ENCODE measurements at places on chromosomes 11 and 22. TPM values are rescaled to one million over a fixed set of nuclear protein-coding genes. Genes with fewer than 3 reads are reported as not detected.

Gene MMP8
- total RNA-seq: 0.33 TPM

Gene ANKK1
- total RNA-seq: 0.43 TPM

Gene RGL4
- not detected for total RNA-seq

Gene MUC6
- not detected for total RNA-seq

Gene NTM
- total RNA-seq: 8.3 TPM

Gene ZBTB16
- 14.1 TPM for total RNA-seq

Gene EXPH5
- total RNA-seq: 0.39 TPM

Gene CPT1B
- 19.2 TPM for total RNA-seq

Gene C11orf24
- total RNA-seq: 52.3 TPM

Gene NNMT
- 0.64 TPM for total RNA-seq

Gene RNF214
- total RNA-seq: 37.8 TPM

Gene PGA4
- total RNA-seq: not detected

Gene ADM
- 3.8 TPM for total RNA-seq

Gene RTN4RL2
- 5.2 TPM for total RNA-seq

Gene GLYAT
- total RNA-seq: not detected

Gene APOA4
- total RNA-seq: not detected

Gene CRYBB3
- not detected for total RNA-seq

Gene CHADL
- total RNA-seq: not detected

Gene RAB30
- 11.6 TPM for total RNA-seq

Gene THY1
- total RNA-seq: 187 TPM

Gene MRPL40
- 23.1 TPM for total RNA-seq

Gene FAU
- 920 TPM for total RNA-seq

Gene AGBL2
- total RNA-seq: 6.5 TPM

Gene BCO2
- 2.5 TPM for total RNA-seq

Gene OR4A16
- total RNA-seq: 3.0 TPM
